Panc1 (cell line): ENCODE measurements at places on chromosomes 1 and 21. TPM values are rescaled to one million over a fixed set of nuclear protein-coding genes. Genes with fewer than 3 reads are reported as not detected.
A peak's percentile ranks its signal among the peaks of the same experiment; 100 is the strongest.

MROH9 gene
- total RNA-seq: not detected

- no peaks in the 10 kb centered on the region for H3K36me3 ChIP-seq
- DNase-seq: no peak
- no peaks in the 10 kb centered on the region for H3K27me3 ChIP-seq
- H3K27ac ChIP-seq: no peak overlapping the region
- H3K4me1 ChIP-seq: no peaks in the 10 kb centered on the region
- H3K4me3 ChIP-seq: no peak overlapping the region
Observed at GRCh38 chr1:25445993-25446538, 15.4 kb downstream of the MACO1 start.

GRCh38 chr1:88662723-88663122 is 21.4 kb upstream of the PKN2 start:
- H3K4me1 ChIP-seq: no peaks in the 10 kb centered on the region
- no peaks in the 10 kb centered on the region for H3K36me3 ChIP-seq
- no peak for DNase-seq

DNA sequence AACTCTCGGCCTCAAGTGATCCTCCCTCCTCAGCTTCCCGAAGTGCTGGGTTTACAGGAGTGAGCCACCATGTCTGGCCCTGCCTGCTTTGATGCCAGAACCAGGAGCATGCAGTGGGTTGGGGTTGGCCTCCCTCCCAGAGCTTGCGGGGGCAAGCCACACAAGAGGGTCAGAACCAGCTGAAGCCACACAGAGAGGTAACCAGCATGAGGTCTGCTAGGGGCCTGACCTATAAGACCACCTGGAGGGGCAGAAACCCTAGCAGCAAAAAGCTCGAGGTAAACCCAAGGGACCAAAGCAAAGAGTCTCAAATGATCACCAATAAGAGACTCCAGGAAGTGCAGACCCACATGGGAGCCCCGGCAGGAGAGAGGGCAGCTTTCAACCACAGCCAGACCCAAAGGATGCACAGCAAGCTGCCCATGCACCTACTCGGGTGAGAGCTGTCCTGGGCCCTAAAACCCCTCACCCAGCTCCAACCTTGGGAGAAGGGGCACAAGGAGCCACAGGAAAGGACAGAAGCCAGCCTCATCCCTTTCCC is 81.2 kb downstream of the TOMM20 start:
- H3K4me1 ChIP-seq: peaks cover 26% of the 10 kb centered on the region
- H3K36me3 ChIP-seq: no peaks in the 10 kb centered on the region
- H3K27ac ChIP-seq: peak overlapping the region; percentile 89

DNA sequence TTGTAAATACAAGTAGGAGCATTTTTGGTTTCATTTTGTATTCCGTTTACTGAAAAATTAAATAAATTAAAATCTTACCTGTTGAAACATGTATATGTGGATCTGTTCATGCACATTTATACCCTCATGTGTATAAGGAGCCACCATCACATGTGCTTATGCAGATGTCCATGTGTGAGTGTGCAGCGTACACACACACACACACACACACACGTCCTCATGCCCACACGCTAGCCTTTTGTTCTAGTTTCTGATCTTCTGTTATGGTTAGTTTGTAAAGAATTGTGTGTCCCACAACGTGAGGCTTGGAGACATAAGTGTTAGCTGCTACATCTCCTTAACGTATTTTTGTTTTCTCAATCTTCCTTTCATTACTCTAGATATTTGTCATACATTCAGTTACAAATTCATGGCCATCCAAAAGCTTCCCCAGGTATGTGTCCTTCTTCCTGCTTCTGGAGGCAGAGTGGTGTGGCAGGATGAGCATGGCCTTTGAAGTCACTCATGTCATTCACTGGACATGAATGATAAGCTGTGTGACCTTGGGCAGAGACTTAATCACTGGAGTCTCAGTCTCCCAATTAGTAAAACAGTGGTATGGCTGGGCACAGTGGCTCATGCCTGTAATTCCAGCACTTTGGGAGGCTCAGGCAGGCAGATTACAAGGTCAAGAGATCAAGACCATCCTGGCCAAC is 54.6 kb downstream of the TENT5C start:
- H3K36me3 ChIP-seq: no peaks in the 10 kb centered on the region
- no peak overlapping the region for H3K27ac ChIP-seq
- no peak overlapping the region for H3K4me3 ChIP-seq
- DNase-seq: no peak
- H3K27me3 ChIP-seq: no peaks in the 10 kb centered on the region
- peaks cover 25% of the 10 kb centered on the region for H3K4me1 ChIP-seq

GRCh38 chr1:231218078-231218477 is 22.9 kb upstream of the GNPAT start:
- no peaks in the 10 kb centered on the region for H3K4me1 ChIP-seq
- no peak overlapping the region for H3K27ac ChIP-seq
- no peaks in the 10 kb centered on the region for H3K36me3 ChIP-seq
- DNase-seq: no peak
- H3K4me3 ChIP-seq: no peak overlapping the region
